Umbilical cord (tissue), 2 donors: ENCODE measurements at places on chromosomes 6 and 20. TPM values are rescaled to one million over a fixed set of nuclear protein-coding genes. Genes with fewer than 3 reads are reported as not detected.

- peak; percentile 40 for DNase-seq
These were observed 87.0 kb upstream of the HMGCLL1 start for GRCh38 chr6:55666037-55666436.

DNA sequence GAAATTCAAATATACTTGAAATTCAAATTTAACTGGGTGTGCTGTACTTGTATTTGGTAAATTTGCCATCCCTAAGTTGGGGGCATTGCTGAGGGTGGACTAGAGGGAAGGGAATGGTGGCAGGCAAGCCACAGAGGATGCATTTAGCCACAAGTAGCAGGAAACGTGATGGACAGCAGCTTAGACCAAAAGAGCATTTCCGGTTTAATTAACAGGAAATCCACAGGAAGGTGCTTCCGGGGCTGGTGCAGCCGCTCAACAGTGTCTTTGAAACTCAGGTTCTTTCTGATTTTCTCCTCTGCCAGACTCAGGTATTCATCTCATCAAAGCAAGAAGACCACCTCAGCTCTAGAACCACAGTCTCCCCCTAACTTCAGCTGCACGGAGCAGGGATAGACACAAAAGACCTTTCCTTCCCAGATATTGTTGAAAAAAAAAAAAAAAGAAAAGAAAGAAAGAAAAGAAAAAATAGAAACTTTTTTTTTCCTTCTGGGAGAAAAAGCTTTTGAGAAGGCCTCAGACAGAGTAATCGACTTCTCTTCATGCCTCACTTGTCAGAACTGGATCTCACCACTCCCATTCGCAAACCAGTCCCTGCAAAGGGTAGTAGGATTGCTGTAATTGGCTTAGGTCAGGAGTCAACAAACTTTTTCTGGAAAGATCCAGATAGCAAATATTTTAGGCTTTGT, 8.0 kb upstream of the BCAS1 start:
- DNase-seq: no peak

GRCh38 chr20:37270576-37271420, 9.2 kb upstream of the GHRH start:
- peak; percentile 28 for DNase-seq

The C20orf202 gene
- total RNA-seq: 1.2 TPM

The FAM229B gene
- 9.4 TPM for total RNA-seq

GRCh38 chr6:95548188-95548786, 29.0 kb upstream of the MANEA start:
- no peak for DNase-seq

DNA sequence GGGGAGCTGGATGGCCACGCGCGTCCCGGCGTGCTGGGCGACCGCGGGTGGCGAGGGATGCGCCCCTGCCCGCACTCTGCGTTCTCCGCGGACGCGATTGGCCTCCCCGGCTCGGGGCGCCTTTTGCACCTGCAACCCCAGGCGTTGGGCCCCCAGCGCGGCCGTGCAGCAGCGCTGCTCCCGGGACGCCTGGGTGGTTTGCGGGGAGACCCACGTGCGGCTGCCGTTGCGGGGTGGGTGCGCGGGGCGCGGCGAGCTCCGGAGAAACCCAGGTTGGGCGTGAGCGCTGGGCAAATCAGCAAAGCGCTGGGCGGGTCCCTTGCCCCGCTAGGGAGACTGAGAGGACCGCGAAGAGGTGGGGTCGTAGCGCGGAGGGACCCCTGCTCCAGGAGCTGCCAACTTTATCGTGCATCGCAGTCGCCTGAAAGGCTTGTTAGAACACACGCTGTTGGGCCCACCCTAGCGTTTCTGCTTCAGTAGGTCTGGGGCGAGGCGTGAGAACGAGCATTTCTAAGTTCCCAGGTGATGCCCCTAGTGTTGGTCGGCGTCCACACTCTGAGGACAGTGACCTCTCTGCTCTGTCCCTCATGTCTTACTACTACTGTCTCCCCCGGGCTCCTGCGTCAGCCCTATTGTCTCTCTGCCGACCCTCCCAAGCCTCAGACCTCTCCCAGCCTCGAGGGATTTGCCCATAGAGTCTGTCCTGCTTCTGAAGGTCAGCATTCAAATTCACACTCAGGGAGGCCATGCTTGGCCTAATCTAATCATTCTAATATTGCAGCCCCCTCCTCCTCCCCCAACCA, 538 bp upstream of the ZFP64 start:
- DNase-seq: peak; percentile 47
